ENCODE measurements at places on chromosomes 4 and X.

DNA sequence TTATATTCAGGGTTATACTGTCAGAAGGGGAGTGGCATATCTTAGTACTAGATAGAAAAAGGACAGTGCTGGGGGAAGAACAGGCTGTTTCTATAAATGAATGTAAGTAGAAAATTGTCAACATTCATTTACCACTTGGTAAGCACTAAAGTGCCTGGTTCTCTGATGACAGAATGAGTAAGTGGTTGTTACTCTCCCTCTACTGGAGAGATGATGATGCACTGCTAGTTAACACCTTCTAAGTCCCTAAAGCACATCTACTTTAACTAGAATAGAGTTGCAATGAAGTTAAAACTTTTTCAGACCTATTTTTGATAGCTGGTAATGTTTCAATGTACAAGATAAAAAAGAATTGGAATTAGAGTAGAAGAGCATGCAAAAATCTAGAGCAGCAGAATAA is 214.5 kb downstream of the KLHL4 start:
- DNase-seq: no peak

DNA sequence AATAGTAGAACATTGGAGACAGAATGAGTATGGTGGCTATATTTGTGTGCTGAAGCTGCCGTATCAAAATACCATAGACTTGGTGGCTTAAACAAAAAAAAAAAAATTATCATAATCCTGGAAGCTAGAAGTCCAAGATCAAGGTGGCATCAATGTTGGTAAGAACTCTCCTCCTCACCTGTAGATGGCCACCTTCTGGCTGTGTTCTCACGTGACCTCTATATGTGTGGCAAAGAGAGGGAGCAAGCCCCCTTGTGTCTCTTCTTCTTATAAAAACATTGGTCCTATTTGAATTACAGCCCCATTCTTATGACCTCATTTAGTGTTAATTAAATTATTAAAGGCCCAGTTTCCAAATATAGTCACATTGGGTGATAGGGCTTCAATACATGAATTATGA is 1640.9 kb upstream of the PCDH7 start:
- no peak for DNase-seq

DNA sequence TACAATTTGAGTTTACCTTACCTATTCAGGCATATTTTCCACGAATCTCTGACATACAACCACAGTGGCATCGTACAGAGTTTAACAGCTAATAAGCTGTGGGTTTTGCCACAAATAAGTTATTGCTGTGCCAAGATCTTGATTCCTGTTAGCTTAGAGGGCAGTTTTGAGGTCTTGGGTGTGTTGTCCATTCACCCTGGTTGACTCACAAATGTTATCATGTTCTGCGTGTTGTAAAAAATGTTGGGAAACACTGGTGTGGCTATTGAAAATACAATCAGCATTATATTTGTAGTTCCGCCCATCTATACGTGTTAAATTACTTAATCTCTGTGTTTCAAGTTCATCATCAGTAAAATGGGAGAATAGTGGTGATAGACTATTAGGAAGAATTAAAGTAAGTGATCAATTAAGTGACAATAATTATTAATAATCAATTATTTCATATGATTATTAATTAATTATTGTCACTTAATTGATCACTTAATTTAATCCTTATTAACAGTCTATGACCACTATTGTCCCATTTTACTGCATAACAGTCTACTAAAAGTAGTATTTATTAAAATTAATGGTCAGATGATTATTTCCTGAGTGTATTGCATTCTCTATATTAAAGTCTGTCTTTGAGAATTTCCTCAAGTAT is 96.3 kb downstream of the TMA16 start:
- DNase-seq: no peak

- no peak for DNase-seq
These were observed 5.1 kb upstream of the APBB2 start for GRCh38 chr4:41219421-41219950.

DNA sequence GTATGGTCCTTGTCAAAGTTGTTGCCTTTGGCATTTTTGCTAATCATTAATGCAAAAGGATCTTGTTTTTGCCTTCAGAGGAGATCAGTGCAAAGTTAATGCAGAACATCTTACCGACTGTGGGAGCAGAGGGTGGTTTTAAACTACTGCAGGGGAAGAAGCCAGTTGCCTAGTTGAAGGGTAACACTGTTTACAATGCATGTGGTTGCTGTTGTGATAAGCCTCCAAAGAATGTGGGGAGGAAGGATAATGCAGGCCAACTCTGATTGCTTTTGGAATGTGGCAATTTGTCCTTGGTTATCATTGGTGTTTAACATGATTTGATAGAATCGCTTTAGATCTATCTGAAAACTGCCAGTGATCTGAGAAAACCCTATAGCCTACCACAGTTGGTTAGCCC is 204.3 kb upstream of the TLL1 start:
- DNase-seq: no peak

GRCh38 chr4:107734120-107734519 is 14.1 kb upstream of the PAPSS1 start:
- DNase-seq: no peak

DNA sequence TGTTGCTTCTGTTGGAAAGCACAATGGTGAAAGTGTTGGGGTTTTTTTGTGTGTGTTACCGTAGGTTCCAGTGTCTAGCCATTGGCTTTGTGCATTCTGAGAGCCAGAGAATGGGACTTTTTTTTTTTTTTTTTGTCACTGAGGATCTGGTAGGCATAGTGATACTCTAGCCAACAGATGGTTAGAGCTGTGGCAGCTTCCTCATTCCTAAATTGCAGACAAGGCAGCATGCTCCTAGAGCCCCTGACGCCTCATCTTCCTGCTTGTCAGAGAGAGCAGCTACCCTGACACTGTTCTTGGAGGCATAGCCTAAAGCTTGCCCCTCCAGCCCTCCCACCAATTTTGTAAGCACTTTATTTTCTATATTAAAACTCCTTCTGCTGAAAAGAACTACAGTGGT is 27.0 kb downstream of the ARHGEF9 start:
- DNase-seq: no peak

DNA sequence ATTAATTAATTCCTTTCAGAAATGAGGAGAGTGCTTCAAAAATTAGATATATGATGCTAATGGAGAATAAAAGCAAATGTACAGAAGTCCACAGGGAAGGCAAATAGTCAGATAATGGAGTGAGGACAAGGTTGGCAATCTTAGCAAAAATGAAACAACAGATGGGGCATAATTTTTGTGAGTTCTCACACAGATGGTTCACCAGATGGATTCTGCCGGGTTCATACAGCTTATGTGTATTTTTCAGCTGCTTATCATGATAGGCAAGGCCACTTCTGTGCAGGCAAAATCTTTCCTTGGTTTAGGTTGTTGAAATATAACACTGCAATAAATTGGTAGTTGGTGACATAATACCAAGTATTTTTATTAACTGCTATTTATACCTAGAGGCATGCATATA is 1539.0 kb upstream of the IGFBP7 start:
- no peak for DNase-seq

- no peak for DNase-seq
These were observed 1774.8 kb downstream of the ARAP2 start for GRCh38 chr4:34469516-34469915.

DNA sequence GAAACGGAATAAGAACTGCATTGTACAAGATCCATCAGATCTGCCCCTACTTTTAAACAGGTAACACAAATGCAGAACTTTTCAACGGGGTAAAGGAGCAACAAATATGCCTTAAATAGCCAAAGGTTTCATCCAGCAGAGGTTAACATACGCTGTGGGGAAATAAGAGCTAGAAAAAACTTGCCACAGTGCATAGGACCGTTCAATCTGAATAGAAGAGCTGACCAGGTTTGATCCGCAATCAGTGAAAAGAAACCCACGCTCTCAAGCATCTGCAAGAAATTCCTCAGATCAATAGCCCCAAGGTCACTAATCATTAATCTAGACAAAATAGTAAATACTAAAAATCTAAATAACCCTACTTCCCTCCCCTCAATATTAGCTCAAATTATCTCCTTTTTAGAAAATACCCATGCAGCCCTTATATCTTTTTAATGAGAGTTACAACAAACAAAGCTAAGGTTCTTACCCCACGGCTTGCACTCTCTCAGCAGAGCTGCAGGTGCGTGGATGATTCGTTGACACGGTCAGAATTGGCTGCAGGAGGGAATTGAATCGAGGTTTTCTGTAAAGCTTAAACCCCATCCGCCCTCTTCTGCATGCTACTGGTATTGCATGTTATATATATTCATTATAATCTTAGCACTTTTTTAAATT is at the start of gene TLR10:
TLR10 (minus strand) TSS at position 539 of the 657 bp plus-strand sequence. CDS start 7,400 bp downstream, outside the sequence.
- no peak for DNase-seq

DNA sequence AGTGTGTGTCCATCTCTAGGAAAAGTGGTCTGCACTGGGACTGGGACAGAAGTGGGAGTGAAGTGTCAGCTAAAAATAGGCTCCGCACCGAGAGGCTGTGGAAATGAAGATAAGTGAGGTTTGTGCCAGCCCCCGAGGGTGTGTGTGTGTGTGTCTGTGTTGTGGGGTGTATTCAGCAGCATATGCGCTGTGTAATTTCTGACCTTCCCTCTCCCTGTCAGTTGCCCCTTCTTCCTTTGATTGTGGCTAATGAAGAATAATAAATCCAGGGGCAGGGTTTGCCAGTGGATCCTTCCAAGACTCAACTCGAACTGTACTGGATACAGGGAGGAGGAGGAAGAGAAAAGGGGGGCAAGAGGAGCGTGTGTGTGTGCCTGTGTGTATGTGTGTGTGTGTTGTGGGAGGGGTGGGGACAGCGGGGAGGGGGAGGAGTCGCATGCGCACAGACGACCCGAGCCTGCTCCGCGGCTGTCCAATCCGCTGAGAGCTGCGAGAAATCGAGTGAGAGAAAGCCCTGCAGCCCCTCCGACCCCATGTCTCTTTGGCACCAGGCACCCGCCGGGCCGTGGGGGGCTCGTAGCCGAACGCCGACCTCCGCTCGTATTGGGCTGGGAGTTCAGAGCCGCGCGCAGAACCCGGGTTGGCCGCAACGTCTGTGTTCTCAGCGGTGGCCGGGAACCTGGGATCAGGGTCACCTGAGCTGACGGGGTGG is 916 bp upstream of the POU4F2 start:
- DNase-seq: no peak

DNA sequence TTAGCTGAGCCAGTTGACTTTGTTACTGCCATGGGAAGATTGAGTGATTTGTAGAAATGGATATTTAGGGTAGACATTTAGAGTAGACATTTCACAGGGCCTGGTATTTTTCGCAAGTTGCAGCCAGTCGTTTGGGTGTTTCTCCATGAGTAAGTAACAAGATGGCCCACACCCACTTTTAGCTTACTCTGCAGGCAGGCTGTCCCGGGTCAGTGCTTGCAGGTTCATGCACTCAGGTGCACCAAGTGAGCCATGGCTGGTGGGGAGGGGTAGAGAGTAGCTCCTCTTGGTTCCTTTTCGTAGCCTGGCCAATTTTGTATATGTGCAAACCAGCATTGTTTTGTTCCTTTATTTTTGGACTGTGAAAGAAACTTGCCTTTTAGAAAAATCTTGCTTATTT is 145.6 kb downstream of the POLA1 start:
- no peak for DNase-seq

DNA sequence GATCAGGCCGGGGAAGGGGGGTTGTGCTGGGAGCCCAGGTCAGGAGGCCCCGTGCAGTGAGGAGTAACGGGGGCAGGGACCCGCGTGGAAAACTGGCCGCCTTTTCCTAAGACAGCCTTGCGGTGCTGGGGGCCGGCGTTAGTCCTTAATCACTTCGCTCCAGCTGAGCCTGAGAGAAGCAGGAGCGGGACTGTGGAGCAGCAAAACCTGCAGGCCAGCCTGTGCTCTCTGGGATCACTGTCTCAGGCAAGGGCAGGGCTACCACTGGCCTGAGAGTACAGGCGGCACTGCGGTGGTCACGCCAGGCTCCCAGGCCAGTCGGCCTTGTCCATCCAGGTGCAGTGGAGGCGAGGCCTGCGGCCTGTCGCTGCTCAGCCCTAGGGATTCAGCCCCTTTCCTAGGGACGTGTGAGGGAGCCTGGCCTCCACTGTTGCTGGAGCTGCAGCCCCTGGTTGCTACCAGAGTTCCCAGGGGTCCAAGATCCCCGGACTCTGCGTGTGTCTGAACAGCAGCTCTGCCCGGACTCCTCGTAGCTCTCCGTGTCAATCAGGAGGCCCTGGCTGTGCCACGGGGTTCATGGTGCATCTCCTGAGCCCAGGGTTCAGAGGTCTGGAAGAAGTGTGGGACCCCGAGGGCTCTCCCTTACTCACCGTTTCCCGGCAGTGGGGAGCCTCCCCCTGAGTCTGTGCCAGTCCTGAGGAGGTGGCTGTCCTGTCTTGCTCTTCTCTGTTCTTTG is 2141.7 kb upstream of the TENM3 start:
- DNase-seq: no peak

- DNase-seq: no peak
These were observed 484.4 kb upstream of the NR3C2 start for GRCh38 chr4:148926276-148927260.

- DNase-seq: no peak
These were observed 37.1 kb downstream of the HEPH start for GRCh38 chrX:66200855-66201795.

- no peak for DNase-seq
These were observed 1.5 kb downstream of the SETD7 start for GRCh38 chr4:139554642-139554892.

DNA sequence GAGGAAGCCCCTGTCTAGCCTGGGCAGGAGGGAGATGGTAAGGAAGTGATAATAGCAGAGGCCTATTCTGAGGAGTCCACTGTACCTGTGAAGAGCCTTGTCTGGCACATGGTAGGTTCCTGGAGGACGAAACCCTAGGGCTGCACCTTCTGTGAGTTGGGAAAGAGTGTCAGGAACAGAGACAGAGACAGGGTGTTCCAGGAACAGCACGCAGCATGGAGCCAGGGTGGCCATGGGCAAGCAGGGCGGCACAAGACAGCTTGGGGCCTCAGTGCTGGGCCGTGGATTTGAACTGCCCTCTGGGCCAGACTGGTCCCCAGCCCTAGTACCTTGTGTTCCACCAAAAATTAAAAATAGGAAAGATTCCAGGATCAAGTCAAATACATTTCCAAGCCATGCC is 272.5 kb downstream of the EVC2 start:
- no peak for DNase-seq

DNA sequence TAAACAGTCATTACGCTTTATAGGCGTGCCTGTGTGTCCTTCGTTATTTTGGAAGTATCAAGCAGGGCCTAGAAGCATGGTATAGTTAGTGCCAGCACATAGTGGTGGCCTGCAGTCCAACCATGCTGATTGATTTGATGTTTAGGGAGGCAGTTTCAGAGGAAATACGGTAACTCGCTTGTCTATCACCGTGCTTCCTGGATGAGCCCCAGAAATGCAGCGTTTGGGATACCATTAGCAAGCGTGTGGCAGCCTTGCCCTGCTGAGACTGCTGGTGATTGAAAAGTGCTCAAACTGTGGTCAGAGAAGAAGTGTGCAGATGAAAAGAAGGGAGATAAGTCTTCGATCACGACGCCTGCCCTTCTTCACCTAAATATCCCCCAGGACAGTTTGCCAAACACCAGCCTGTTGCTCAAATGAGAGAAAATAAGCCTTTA is 158.4 kb downstream of the CHIC2 start:
- no peak for DNase-seq

Data from stimulated activated naive CD8-positive, alpha-beta T cell treated with anti-CD3 and anti-CD28 coated beads, Interleukin-15, amount 100 ng/mL, for 72 hours (primary cell).